Memory B cell (primary cell): ENCODE measurements at places on chromosomes 11 and 22.

DNA sequence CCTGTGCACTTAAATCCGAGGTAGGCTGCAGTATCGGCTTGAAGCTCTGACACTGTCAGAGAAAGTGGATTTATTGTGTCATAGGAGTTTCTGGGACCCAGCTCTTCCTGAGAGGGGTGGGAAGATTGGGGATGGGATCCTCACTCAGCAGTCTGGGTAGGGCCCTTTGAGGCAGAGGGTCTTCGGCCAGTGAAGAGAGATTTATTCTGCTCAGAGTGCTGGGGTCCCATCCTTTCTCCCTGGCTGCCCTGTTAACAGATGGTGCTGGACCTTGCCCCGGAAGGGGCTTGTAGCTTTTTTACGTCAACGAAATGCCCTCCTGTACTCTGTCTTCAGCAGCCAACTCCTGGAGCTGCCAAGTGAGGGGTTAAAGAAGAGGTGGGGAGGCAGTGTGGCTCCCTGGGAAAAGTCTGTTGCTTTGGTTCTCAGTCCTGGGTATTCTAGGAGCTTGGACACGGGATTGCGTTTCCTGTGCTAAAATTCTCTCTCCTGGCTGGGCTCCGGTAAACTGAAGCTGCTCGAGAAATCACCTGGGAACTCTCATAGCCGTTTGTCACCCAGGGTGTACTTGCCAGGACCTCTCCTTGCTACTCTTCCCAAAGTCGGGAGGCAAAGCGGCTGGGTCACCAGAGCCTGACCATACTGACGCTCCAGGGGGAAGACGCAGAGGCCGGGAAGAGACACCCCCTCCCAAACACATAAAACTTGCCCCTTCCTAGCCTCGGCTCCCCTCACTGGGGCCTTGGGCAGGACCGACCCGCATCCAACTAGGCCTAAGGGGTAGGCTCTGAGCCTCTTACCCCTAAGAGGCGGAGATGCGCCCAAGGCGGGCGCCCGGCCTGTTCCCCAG lies 806 bp upstream of the SMDT1 start:
- DNase-seq, result no peak

GRCh38 chr11:9722893-9723292 lies 59.0 kb downstream of the SWAP70 start:
- DNase-seq, result no peak

GRCh38 chr11:134134167-134134566 lies 65.3 kb downstream of the JAM3 start:
- DNase-seq, result no peak

- no peak for DNase-seq
Measured at GRCh38 chr11:22133776-22134175, 59.1 kb upstream of the ANO5 start.

GRCh38 chr11:18384157-18384641 lies 10.2 kb upstream of the LDHA start:
- DNase-seq, result no peak

DNA sequence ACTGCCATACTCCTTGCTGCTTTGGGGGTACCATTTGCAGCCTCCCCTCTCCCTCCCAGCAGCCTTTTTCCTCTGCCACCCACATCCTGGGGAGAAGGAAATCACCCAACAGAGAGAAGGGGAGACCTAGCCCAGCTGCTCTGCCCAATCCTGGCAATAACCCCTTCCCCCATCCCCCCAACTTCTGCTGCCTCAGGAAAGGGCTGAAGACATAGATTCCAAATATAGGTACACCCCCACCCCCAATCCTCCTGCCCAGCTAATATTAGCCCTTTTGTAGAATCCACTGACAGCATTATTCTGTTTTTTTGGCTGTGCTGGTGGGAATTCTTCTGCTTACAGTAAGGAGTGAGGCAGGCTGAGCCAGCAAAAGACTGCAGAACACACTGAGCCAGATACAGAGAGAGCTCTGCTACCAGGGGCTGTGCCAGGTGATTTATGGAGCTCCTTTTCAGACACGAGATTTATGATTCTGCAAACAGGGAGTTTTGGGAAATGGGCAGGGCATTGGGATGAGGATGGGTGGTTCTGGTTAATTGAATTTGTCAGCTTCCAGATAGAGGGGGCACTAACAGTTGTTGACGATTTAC lies 164.0 kb downstream of the TENM4 start:
- no peak for DNase-seq

GRCh38 chr11:62804310-62805075 lies 747 bp downstream of the NXF1 start:
- DNase-seq, result no peak

- peak; percentile 30 for DNase-seq
Measured at GRCh38 chr11:121494355-121495099, 41.8 kb upstream of the SORL1-AS1 start.

DNA sequence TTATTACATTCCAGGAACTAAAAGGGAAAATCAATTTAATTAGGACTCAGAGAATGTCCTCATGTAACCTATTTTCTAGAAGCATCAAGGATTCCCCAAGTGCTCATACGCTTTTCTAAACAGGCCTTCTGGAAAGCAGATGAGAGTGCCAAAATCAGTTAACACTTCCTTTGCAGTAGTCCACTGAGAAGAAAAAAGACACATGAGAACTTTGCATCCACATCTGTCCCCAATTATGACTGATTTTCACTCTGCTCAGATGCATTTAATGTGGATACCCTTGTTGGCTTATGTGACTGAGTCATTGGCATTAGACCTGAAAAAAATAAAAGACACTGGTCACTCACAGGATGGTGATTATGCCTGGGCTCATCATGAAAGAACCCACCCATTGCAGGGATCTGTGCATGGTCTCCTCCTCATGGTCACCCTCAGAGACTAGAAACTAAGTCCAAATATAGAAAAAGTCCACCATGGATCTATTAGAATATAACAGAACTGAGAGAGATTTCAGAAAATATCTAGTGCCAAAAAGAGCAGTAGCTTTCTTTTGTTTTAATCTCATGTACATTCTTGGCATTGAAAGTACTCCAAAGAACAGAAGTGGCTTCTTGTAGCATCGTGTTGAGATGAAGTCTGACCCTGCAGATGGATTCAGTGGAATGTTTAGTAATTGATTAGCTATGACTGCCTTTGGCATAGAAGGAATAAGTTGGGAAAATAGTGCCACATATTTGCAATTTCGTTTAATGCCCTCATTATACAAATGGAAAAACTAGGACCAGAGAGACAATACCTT lies 48.8 kb upstream of the FIBIN start:
- no peak for DNase-seq

DNA sequence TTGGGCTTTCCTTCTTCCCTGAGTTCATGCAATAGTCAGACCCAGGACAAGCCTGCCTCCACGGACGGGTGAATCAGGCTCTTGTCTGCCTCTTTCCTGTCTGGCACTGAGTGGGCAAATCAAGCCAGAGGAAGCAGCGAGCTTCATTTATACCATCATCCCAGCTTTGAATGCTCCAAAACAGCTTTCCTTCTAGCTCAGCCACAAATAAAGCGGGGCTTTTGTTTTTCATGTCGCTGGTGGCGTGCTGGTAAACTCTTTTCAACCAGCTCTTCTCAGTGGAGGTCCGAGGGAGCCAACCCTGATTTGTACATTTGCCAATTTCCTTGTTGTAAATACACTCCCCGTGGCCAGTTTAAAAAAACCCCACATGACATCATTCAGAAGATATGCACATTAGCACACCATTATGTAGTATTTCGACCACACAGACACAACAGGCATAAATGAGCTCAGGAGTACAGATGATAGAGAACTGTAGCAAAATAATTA lies 8.6 kb downstream of the C11orf91 start:
- no peak for DNase-seq

DNA sequence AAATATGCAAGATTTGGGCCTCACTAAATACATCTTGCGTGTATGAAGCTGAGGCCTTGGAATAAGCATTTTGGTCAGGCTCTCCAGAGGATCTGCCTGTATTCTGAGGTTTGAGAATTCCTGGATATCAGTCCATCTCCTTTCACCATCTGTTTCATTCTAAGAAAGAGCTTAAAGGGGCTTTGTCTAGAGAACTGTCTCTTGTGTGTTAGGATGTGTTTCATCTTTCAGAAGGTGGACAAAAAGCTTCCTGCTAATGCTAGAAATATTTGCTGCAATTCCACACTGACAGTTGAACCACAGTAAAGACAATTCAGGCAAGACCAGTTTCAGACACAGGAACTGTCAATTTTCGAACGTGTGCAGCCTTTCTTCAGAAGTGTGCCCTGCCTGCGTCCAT lies 185.4 kb downstream of the DBX1 start:
- DNase-seq, result no peak
